Fibroblast of skin of right biceps (primary cell): ENCODE measurements at places on chromosomes 1 and 21.

DNA sequence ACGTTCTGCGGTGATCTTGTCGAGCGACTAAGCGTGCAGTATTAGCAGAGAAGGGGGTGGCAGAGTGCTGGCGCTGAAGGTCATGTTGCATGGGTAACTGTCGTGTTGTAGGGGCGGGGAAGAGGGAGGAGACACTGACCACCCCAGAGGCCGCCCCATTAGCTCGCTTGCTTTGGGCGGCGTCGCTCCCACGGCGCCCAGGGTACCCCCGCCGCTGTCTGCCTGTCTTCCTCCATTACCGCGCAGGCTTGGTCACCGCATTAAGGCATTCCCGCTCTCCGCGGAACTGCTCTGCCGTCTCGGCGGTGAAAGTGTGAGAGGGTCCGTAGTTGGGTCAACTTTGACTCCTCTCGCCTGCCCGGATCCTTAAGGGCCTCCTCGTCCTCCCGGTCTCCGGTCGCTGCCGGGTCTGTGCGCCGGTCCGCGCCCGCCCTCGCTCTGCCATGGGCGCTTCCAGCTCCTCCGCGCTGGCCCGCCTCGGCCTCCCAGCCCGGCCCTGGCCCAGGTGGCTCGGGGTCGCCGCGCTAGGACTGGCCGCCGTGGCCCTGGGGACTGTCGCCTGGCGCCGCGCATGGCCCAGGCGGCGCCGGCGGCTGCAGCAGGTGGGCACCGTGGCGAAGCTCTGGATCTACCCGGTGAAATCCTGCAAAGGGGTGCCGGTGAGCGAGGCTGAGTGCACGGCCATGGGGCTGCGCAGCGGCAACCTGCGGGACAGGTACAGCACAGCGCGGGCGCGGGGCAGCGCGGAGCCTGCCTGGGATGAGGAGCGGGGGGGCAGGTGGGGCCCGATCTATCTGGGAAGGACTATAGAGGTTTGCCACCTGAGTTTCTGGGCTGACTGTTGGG is at the start of gene MTARC2:
Gene MTARC2 (plus strand): TSS at position 234 of the 846 bp plus-strand sequence. CDS start 210 bp downstream, at position 444.
- peak; percentile 62 for DNase-seq

DNA sequence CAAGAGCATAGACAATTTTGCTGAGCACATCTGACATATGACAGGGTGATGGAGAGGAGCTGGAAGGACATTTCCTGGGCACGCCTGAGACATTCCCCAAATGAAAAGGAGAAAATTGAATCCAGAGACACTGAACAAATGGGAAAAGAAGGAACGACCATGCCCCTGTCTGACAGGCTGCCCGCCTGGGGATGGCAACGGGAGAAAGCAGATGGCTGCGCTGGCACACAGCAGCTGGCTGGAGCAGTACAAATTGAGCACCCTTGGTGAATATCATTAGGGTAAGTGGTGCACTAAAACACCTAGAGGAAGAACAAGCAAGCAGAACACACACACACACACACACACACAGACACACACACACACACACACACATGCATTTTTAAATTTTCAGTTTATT is 174.3 kb upstream of the DUSP10 start:
- DNase-seq: no peak

DNA sequence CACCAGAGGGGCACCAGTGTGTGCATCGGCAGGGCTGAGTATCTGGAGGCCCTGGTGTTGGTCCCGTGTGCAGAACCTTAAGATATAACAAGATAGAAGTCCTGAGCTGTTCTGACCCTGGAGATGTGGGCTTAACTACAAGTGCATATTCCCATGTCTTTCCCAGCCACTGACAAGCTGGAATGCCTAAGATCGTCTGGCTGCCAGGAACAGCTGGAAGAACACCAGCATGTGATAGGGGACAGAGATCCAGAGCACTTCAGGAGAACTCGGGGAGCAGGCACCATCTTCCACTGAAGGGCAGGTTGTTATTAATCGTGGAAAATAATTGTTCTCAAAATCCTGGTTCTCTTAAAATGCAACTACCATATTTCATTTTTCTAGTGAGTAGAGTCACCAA is 419.9 kb upstream of the RUNX1 start:
- DNase-seq: no peak

GRCh38 chr1:228650141-228650540 is 85.1 kb upstream of the RHOU start:
- no peak for DNase-seq

GRCh38 chr1:180585994-180586359 is 27.2 kb downstream of the OVAAL start:
- no peak for DNase-seq

GRCh38 chr1:19563324-19564097 is 78.2 kb upstream of the CAPZB start:
- peak; percentile 63 for DNase-seq

- no peak for DNase-seq
Observed at GRCh38 chr1:3323021-3323795, 131.3 kb upstream of the ARHGEF16 start.

DNA sequence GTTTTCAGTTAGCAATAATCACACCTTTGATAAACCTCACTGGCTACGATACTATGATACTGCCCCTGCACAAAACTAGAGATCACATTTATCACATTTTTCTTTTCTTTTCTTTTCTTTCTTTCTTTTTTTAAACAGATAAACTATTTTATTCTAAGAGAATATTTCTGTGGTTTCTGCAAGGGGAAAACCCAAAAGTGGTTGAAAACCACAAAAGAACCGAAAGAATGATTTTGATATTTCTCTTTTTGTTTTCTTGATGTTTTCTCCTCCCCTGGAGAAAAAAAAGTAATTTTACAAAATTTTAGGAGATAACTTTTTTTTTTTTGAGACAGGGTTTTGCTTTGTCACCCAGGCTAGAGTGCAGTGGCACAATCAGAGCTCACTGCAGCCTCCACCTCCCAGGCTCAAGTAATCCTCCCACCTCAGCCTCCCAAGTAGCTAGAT is 18.4 kb upstream of the FRRS1 start:
- no peak for DNase-seq

GRCh38 chr21:35543746-35544145 is 494.6 kb upstream of the RUNX1 start:
- DNase-seq: no peak

- no peak for DNase-seq
Observed at GRCh38 chr1:166193057-166193698, 26.4 kb upstream of the FAM78B start.

GRCh38 chr1:61012341-61012761 is 70.0 kb upstream of the NFIA start:
- no peak for DNase-seq

GRCh38 chr1:244077473-244078220 is 26.6 kb downstream of the ZBTB18 start:
- DNase-seq: no peak

- DNase-seq: no peak
Observed at GRCh38 chr1:74654708-74655107, 18.9 kb downstream of the ERICH3 start.
